ENCODE measurements at places on chromosomes 2 and 18. TPM values are rescaled to one million over a fixed set of nuclear protein-coding genes. Genes with fewer than 3 reads are reported as not detected.

DNA sequence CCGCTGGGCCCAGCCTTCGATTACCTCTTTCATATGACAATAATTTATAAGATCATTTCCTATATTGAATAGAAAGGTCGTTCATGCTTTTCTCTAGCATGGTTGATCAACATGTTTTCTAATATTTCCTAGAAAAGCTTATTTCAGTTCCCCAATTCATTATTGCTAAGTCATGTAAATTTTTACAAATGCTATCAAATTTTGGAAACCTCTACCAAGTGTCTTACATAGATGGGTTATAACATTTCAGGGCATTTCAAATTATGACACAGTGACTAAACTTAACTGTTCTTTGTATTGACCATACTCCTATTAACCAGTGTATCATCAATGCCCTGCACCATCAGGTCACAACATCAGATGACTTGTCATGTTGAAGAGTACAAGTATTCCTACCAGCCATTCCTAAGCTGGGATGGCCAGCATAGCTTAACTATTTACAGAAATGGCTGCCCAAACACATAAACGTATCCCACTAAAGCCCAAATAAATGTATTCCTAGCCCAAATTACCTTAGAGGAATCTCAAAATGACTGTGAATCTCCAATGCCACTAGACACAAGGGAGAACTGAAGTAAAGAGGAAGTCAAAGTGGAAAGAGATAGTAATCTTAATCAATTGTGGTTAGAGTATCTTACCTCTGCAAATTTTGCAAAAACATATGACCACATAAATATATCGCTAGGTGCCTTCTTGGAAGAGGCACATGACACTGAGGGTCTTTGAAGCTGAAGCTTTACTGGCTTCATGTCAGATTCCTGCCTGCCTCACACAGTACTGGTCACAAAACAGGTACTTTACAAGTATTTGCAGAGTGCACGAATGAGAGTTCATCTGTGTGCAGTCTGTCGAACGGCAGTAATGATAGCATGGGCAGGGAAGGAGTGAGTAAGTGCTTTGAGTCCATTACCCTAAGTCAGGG is 87.3 kb upstream of the TLK1 start:
- no peaks in the 10 kb centered on the region for H3K36me3 ChIP-seq
- H3K27ac ChIP-seq, result no peak overlapping the region
- H3K4me3 ChIP-seq, result no peak overlapping the region
- H3K27me3 ChIP-seq, result no peaks in the 10 kb centered on the region
- no peaks in the 10 kb centered on the region for H3K4me1 ChIP-seq

- no peak overlapping the region for H3K4me3 ChIP-seq
- DNase-seq, result no peak
- no peaks in the 10 kb centered on the region for H3K36me3 ChIP-seq
Observed at GRCh38 chr2:225379856-225380255, 19.7 kb upstream of the NYAP2 start.

MYCN gene
- polyA plus RNA-seq, result 10.8 TPM

TDRD15 gene
- polyA plus RNA-seq, result not detected

DNA sequence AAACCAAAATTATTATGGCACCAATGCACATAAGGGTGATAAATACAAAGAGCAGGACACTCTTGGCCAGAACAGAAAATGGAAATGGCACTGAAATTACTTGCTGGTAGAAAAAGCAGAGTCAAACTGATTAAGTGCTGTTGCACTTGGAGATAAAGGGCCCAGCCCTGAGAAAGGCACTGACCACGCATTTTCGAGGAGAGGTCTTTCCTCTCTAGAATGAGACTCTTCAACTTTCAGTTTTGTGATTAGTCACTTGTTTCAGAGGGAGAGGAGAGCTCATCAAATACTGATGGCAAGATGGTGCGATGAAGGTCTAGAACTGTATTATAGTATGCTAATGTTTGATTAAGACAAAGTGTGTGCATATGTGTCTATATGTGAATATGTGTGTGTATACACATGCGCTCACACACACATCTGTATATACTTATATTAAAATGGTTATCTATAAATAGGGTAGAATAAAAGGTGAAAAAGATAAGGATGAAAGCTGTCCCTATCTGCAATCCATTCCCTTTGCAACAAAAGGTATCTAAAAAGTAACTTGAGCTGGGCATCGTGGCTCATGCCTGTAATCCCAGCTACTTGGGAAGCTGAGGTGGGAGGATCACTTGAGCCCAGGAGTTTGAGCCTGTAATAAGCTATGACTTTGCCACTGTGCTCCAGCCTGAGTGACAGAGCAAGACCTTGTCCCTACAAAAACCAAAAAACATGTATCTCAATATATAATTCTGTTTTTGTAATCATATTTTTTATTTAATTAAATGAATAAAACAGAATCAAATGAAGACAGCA is 48.8 kb upstream of the ZDBF2 start:
- H3K27me3 ChIP-seq, result no peaks in the 10 kb centered on the region
- H3K4me3 ChIP-seq, result no peak overlapping the region
- H3K27ac ChIP-seq, result no peak overlapping the region
- DNase-seq, result no peak

ZC3H6 gene
- 1.9 TPM for polyA plus RNA-seq

All from hepatocyte (in vitro differentiated cells).